ENCODE measurements at places on chromosomes 7 and 10.

GRCh38 chr7:112112822-112113255 is 93.4 kb downstream of the DOCK4 start:
- DNase-seq: no peak

DNA sequence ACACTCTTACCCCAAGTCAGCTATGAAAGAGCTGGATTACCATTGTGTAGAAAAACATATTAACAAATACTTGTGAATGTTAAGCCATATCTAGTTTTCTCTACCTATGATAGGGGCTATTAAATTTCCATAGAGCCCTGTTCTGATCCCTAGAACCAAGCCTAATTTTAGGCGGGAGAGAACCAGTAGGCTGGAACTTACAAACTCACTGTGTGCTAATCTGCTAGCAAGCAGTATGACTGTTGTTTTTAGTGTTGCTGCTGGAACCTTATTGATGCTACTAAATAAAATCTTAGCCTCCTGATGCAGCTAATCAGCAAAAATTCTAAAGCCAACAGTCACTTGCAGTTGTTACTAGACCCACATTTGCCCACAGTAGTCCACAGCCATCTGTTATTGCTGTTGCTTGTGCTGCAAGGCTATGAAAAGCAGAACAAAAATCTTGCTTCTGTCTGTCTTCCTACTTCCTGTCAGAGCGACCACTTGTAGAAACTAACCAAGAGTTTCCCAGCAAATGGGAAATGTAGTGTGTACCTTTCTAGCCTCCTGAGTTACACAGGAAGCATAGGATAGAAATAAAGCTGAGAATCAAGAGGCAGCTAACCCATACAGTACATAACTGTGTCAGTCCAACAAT is 368.4 kb downstream of the ARL4A start:
- no peak for DNase-seq

DNA sequence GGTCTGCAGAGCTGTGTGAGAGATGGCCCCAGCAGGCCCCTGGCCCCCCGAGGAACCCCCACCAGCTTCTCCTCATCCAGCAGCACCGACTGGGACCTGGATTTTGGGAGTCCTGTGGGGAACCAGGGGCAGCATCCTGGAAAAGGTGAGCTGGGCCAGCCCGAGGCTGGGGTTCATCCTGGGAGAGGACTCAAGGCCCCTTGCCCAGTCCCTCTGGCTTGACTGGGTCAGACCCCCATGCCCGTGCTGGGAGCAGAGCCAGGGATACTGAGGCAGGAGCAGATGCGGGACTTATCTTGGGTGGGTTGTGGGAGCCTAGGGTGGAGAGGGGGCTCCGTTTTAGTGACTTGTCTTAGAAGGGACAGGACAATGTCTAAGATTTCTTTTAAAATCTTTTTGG is 47.5 kb downstream of the ZNF467 start:
- no peak for DNase-seq

- no peak for DNase-seq
Observed at GRCh38 chr7:151141311-151141854, 26.1 kb downstream of the GBX1 start.

DNA sequence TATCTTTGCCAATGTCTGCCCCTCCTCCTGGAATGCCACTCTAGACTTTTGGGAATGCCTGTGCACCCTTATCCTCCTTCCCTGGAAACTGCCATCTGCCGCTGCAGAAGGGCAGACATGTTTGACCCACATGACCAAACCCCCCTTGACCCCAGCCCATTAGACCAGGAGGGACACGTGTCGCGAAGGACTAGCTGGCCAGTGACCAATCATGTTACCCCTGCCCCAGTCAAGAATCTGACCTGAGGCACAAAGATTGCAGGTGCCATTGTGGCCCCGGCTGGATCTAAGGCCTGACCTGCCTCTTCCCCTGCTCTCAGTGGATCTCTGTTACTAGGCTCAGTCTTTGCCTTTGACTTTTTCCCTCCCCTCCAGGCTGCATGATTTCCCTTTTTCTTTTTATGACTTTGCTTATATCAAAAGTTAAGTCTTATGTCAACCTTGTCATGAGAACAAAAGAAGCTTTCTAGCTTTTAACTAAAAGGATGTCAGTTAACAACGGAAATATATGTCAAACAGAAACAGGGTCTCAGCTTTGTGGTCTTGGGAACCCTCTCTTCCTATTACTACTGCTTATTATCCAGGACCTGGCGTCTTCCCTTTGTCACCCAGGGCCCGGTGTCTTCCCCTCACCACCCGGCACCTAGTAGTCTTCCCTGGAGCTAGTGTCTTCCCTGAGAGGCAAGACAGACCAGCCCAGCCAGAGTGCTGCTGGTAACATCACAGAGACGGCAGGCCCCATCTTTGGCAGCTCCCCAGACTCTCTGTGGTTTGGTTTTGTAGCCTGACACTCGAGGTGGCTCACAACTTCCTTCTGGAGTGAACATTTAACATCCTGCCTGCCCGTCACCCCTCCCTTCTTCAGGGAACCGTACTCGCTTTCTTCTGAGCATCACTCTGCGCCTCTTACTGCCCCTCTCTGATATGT is 24.4 kb upstream of the PPIF start:
- peak; percentile 40 for DNase-seq

- DNase-seq: no peak
Observed at GRCh38 chr7:155278921-155279320, 18.8 kb upstream of the INSIG1 start.

DNA sequence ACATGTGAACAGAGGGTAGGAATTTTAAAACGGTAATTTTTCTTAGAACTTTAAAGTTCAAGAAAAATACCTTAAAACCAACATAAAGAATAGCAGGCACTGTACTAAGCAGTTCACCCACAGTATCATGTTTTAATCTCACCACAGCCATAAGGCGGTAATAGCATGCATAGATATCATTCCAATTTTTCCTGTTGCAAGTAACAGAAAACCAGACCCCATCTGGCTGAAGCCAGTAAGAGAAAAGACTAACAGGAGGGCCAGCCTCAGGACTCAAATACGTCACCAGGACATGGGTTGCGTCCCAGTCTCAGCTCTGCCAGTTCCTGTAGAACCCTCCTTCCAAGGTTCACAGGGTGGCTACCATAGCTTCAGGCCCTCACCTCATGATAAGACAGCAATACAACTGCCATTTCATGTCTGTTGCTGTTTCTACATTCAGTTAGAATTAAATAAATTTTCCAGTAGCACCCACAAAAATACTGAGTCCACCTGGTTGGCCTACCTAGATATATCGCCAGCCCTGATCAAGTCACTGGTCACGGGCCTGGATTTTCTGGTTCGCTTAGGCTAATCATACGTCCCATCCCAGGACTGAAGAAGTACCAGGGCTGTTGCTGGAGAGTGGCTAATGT is 2.0 kb upstream of the RNF32 start:
- DNase-seq: no peak

GRCh38 chr10:101490026-101490425 is 98.0 kb downstream of the POLL start:
- DNase-seq: no peak

GRCh38 chr10:104406715-104407650 is 53.4 kb downstream of the CFAP58 start:
- DNase-seq: peak; percentile 67

GRCh38 chr10:78859266-78859665 is 209.5 kb upstream of the ZMIZ1 start:
- no peak for DNase-seq

DNA sequence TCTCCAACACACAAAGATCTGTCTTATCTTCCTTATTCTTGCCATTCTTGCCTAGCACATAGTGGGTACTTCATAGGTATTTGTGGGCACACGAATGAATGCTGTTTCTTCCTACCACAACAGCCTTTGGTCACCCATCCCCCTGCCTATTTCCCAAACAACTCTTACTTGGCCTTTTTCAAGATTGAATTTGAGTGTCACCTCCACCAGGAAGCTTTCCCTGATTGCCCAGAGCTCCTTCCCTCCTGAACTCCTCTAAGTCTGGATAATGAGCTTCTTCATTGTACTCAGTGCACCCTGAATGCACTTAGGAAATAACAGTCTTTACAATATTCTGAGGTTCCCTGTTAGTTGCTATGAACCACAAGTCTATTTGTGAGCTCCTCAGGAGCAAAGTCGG is 11.6 kb upstream of the PDZD8 start:
- DNase-seq: no peak

GRCh38 chr10:70328967-70329366 is 45.2 kb upstream of the NPFFR1 start:
- DNase-seq: no peak

- DNase-seq: no peak
Observed at GRCh38 chr7:68470836-68471435, 1127.3 kb upstream of the AUTS2 start.

GRCh38 chr10:12269056-12269455 is 73.1 kb downstream of the CDC123 start:
- no peak for DNase-seq

DNA sequence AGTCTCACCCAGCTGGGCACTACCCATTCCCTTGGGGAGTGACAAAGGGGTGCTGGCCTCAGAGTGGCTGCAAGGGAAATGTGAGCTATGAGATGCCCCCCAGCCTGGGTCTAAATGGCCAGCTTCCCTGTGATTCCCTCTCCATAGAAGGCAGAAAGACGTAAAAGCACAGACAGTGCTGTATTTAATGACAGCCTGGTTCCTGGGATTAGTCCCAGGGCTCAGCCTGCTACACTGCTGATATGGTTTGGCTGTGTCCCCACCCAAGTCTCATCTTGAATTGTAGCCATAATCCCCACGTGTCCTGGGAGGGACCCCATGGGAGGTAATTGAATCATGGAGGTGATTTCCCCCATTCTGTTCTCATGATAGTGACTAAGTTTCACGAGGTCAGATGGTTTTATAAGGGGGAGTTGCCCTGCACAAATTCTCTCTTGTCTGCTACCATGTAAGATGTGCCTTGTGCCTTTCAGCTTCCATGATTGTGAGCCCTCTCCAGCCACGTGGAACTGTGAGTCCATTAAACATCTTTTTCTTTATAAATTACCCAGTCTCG is 23.9 kb upstream of the CALN1 start:
- no peak for DNase-seq

- no peak for DNase-seq
Observed at GRCh38 chr7:132458729-132459128, 117.5 kb downstream of the PLXNA4 start.

DNA sequence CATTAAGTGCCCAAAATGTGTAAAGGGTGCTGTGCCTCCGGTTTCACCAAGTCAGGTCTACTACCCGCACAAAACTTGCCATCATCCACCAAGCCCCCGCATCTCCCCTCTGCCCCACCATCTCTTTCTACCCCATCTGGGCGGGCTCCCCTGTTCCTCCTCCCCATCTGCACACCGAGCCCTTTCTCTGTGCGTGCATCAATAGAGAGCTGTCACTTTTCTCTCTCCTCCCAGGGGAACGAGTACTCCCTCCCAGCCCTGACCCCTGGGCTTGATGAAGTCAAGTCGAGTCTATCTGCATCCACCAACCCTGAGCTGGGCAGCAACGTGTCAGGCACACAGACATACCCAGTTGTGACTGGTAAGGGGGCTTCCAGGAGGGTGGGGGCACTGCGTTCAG is 63.5 kb downstream of the PAX2 start:
- no peak for DNase-seq

DNA sequence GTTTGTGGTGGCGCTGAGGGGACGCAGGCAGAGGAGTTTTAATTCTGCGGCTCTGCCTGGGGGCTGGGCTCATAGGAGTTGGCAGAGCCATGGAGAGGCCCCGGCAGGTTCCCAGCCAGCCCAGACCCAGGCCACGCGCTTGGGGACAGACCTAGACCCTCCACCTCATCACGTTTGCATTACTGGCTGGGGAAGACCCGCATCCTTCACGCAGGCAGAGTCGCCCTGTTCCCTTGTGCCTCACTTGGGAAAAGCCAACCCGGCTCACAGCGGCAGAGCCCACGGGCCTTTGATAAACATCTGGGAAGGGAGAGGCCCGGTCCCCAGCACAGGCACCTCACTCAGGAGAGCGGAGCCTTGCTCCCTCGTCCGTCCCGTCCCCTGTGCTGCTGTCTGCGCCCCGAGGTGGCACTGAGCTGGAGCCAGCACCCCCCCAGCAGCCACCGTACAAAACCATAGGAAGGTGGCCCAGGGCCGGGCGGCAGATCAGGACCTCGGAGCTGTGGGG is 112.8 kb downstream of the CYTH3 start:
- DNase-seq: no peak

DNA sequence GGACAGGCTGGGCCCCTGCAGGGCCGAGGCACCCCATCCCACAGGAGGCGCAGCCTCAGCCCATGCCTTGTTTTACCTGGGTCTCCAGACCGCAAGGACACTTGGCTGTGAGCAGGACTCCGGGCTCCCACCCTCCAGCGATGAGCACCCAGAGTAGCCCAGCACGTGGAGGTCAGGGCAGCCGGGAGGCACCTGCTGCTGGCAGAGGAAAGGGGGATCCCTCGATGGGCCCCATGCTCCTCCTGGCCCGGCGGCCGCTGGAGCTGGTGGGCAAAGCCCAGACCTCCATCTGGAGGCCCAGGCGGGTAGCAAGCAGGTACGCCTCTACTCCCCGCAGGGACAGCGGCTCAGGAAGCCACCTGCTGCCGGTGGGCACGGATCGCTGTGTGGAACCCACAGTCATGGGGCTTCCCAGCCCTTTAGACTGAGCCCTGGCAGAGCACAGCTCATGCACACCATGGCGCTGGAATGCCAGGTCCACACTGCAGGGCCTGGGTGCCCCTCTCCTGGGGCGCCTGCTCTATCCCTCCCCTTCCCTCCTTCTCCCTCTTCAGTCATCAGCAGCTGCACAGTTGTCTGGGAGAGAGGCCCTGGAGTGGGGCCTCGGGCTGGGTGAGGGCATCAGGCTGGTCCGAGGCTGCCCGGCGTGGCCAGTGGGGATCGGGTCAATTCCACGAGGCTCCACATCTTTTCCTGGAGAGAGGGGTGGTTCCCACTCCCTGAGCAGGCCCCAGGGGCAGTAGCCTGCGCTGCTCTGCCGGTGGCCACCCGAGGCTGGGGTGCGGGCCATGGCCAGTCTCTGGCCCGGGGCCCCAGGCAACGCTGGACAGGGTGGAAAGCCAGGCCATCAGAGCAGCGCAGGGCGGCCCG is 65.7 kb downstream of the PWWP2B start:
- DNase-seq: no peak

DNA sequence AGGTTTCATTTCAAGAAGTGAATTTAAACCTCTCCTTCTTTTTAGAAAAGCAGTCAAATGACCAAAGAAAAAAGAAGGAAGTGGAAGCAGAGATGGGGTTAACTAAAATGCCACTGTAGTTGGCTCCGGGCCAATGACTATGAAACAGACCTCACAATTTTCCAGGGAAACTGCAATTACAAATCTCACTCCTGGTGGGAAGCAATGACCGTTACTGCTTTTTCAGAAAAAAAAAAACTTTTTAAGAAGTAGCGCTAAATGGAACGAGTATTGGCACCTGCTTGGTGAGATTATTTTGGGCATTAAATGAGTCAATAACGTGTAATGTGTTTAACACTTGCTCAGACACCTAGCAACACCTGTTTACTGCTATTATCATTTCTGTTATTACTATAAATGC is 1.2 kb downstream of the SFRP4 start:
- no peak for DNase-seq

- DNase-seq: no peak
Observed at GRCh38 chr10:113091920-113092319, 141.9 kb downstream of the TCF7L2 start.

Data from ACHN (cell line).